ENCODE measurements at places on chromosomes 11 and 22.

DNA sequence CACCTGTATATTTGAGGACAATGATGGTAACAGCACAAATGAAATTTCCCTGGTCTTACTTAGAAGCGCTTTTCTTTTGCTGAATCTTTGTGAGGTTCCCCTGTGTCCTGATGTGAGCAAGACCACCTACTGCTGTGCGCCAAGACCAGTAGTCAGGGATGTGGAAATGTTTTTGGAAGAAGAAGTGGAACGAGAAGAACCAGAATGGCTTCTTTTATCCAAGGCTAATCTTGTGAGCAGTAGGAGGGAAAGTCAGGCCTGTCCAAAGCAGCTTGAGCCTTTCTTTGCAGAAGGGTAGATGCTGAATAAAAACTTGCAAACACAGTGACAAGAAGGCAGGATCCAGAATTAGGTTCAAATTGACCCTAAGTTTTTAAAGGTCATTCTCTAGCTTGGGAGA lies 223.0 kb downstream of the FAT3 start:
- no peak for DNase-seq

DNA sequence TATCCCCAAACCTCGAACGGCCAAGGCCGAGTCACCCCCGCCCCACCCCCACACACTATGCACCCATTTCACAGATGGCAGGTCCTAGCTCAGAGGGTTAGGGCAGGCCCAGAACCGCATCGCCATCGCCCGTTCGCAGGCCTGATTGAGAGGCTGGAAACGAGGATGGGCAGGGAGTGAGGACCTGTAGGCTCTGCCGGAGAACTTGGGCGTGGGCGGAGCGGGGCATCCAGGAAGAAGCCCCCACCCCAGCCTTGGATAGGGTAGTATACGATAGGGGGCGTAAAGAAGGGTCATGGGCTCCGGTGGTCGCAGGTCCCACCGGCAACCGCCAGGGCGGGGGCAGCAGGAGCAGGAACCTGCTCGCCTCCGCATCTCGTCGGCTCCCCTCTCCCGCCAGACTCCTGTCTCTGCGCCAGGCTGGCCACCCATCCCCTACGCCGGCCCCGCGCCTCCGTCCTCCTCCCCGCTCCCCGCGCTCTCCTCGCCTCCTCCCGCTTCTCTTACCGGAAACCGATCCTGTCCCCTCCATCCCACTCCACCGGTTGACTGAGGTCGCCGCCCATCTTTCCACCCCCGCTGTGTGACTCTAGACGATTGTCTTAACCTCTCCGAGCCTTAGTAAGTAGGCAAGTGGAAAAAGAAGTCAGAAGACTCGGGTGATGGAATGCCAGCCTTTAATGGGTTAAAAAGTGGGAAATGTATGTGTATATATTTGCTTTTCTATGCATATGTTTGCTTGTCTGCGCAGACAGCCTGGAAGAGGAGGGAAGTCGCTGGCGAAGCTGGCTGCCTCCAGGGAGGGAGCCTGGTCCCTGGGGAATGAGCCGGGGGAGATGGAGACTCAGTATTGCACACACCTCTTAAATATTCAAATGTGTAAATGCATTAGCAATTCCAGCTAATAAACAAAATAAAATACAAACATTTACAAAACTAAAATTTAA lies 52.8 kb downstream of the CYTH4 start:
- no peak for DNase-seq

DNA sequence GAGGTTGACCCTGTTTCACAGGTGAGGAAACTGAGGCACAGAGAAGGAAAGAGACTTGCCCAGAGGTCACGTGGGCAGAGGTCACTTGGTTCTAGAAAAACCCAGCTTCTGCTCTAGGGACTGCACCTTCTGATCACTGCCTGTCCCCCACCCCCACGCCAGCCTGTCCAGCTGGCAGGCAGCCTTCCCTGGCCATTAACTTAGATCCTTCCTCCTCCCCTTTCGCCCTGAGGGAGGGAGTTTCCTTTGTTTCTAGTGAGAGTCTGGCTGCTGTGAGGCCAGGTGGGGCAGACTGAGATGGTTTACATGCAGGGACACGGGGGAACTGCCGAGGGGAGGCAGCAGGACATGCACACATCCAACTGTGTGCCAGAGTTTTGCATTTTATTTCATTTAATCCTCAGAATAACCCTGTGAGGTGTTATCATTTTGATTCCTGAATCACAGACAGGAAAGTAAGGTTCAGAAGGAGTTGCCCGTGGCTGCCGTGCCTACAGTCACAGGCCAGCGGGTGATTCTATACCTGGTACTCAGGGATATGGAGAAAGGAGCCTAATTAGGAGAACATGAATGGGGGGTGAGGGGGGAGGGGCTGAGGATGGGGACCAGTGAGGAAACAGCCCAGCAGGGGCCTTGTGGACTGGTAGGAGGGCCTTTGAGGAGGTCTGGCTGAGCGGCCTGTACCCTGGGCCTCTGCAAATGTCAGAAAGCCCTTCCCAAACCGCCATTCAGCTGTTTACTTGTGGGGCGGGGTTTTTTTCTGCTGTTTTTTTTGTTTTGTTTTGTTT lies 3.4 kb downstream of the FAM83F start:
- DNase-seq = no peak

- peak; percentile 55 for DNase-seq
Measured at GRCh38 chr11:111531687-111532364, 8.7 kb upstream of the LAYN start.

DNA sequence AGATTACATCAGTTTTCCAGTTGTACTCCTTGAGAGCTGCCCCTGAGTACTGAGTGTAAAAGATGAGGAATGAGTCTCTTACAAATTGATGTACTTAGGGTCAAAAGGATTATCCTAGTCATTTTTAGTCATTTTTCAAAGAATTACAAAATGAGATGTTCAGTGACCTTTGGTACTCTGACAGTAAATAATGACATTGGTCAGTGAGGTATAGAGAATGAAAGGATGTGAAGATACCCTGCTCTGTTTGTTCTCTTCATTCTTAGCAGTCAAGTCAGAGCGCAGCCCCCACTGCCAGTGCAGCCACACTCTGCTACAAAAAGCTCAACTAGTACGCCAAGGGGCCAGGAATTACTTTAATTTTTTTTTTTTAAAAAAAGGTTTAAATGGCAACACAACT lies 4.1 kb upstream of the ESAM start:
- DNase-seq = no peak

Measured in GM10248 (cell line).